Activated naive CD4-positive, alpha-beta T cell treated with anti-CD3 and anti-CD28 coated beads, Interleukin-2, amount 50 U/mL, for 72 hours (primary cell): ENCODE measurements at places on chromosomes 5 and 9.

DNA sequence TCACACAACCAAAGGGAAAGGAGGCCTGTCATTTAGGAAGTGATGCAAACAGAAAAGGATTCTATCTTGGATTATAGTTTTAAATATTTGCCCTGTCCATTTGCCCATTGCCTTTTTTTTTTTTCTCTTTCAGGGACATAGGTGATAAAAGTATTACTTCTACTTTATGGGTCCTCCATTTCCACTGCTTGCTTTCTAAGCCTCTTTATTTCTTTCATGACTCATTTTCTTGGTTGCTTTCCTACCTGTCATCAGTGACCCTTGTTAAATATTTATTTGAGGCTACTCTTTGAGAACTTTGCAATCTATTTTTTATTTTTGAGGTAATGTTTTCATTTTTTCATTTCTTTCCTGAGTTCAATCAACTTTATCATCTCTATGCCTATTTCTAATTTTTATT, 522.9 kb upstream of the ARRDC3 start:
- DNase-seq = no peak

- no peak for DNase-seq
Observed at GRCh38 chr5:177513500-177513899, 3.3 kb downstream of the DDX41 start.

DNA sequence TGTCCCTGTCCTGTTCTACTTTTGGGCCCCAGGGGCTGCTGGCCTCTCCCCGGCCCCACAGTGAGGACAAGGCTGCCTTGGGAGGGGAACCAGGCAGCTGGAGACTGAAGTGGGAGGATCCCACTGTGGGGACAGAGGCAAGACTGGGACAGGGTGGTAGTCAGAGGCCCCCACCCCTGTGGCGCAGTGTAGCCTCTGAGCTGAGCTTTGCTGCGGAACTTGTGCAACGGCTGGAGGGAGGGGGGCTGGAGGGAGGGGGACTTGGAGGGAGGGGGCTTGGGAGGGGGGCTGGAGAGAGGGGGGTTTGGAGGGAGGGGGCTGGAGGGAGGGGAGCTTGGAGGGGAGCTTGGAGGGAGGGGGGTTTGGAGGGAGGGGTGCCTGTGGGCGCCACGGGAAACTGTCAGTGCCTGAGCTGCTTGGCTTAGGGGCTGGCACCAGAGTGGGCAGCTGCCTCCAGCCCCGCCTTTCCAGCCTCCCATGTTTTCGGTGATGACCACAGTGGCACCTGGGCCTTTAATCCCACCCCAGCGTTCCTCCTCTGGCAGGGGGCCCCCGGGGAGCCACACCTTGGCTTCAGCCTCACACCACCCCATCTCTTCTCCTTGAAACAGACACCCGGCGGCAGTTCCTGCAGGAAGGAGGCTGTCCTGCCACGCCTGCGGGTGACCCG, 2.3 kb upstream of the FUT7 start:
- no peak for DNase-seq

GRCh38 chr5:104412649-104413240, 850.2 kb upstream of the NUDT12 start:
- no peak for DNase-seq

GRCh38 chr5:89228355-89228754, 345.4 kb upstream of the MEF2C start:
- DNase-seq = no peak

GRCh38 chr5:62299101-62299500, 6.9 kb upstream of the KIF2A start:
- no peak for DNase-seq

- no peak for DNase-seq
Observed at GRCh38 chr5:77751328-77752023, 24.7 kb downstream of the TBCA start.

GRCh38 chr9:134258332-134258731, 67.9 kb upstream of the RXRA start:
- no peak for DNase-seq

DNA sequence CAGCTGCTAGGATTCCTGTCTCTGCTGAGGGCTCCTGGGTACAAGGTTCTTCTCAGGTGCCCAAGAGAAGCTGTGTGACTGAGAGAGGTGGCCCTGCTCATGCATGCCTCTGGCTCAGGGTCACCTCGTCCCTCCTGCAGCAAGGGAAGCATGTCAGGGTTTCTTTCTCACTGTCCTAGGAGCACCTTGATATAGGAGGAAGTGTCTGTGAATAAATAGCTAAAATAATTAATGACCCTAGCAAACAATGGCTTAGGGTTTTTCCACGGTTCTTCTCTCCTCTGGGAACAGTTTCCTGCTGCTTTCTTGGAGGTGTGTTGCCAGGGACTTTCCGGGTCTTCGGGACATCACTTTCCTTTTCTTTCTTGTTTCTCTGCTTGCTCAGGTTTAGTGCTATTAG, 87.2 kb downstream of the ARHGAP26 start:
- no peak for DNase-seq

- DNase-seq = no peak
Observed at GRCh38 chr9:121678501-121679022, 27.1 kb downstream of the DAB2IP start.

- DNase-seq = no peak
Observed at GRCh38 chr9:108410161-108410560, 445.6 kb downstream of the ACTL7B start.

DNA sequence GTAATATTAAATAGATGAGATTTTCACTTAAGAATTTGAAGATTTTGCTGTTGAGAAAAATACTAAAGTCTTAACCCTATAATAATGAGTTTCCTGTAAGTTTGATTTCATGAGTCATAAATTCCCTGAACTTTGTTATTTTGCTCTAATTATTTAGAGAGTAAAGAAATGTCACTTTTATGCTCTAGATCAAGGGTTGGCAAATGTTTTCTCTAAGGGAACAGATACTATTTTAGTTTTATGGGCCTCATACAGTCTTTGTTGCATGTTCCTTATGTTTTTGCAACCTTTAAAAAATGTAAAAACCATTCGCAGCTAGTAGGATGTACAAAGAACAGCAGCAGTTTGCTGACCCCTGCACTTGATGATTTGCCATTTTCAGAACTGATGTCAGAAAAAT, 480 bp upstream of the TXNDC8 start:
- no peak for DNase-seq

GRCh38 chr9:4055032-4055431, 244.8 kb downstream of the GLIS3 start:
- DNase-seq = no peak

GRCh38 chr9:105958587-105958986, 264.2 kb downstream of the TMEM38B start:
- DNase-seq = no peak
